Muscle of back (tissue), 13 donors: ENCODE measurements at places on chromosomes 16 and 17. TPM values are rescaled to one million over a fixed set of nuclear protein-coding genes. Genes with fewer than 3 reads are reported as not detected.

The PNMT gene
- 2.1 TPM for polyA plus RNA-seq

GRCh38 chr17:7317161-7317803, 2.1 kb upstream of the GPS2 start:
- no peak for DNase-seq

The OR2C1 gene
- 0.24 TPM for polyA plus RNA-seq

The RASD1 gene
- polyA plus RNA-seq: 3.3 TPM

The SAMD14 gene
- polyA plus RNA-seq: 3.0 TPM

- no peak for DNase-seq
Observed at GRCh38 chr17:1192911-1193699, 13.3 kb upstream of the ABR start.

GRCh38 chr16:48546774-48547173, 63.2 kb downstream of the N4BP1 start:
- DNase-seq: no peak

DNA sequence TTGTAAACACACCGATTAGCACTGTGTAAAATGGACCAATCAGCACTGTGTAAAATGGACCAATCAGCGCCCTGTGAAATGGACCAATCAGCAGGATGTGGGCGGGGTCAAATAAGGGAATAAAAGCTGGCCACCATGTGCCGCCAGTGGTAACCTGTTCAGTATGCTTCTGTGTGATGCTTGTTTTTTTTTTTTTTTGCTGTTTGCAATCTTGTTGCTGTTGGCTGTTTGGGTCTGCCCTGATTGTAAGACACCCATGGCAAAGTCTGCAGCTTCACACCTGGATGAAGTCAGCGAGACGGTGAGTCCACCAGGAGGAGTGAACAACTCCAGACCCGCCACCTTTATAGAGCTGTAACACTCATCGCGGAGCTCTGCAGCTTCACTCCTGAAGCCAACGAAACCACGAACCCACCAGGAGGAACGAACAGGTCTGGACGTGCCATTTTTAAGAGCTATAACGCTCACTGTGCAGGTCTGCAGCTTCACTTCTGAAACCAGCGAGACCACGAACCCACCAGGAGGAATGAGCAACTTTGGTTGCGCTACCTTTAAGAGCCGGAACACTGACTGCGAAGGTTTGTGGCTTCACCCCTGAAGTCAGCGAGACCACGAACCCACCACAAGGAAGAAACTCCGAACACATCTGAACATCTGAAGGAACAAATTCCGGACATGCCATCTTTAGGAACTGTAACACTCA, 85.0 kb upstream of the MED9 start:
- DNase-seq: no peak

The ZNF750 gene
- 0.17 TPM for polyA plus RNA-seq

DNA sequence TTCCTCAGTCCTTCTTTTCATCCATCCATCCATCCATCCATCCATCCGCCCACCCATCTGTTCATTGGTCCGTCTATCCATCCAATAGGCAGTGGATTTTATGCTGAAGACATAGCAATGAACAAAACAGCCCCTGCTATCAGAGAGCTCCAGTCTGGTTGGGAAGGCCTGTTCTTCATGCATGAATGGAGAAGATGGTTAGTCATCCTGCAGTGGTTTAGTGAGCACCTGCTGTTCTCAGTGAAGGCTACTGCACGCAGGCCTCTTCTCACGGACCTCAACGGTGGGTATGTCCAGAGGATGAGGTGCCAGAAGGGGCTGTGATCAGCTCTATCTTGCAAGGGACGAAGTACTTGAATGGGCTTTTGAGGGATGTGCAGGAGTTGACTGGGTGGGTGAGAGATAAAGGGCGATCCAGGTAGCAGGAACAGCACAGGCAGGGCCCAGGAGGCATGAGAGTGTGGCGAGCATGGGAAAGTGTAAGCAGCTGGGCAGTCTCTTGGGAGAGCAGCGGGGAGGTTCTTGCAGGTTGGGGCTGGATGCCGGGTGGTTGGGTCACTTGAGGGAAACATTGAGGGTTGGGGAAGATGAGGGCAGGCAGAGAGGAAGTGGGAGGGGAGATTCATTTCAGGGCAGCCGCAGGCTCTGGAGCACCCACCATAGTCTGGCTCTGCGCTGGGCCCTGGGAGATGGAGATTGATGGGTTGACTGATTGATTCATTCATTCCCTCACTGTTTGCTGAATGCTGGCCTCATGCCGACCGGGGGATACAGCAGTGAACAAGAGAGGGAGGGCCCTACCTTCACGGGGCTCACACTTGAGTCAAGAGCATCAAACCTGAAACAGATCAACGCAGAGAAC, 115.0 kb upstream of the CIBAR2 start:
- no peak for DNase-seq

The MPRIP gene
- 184 TPM for polyA plus RNA-seq

DNA sequence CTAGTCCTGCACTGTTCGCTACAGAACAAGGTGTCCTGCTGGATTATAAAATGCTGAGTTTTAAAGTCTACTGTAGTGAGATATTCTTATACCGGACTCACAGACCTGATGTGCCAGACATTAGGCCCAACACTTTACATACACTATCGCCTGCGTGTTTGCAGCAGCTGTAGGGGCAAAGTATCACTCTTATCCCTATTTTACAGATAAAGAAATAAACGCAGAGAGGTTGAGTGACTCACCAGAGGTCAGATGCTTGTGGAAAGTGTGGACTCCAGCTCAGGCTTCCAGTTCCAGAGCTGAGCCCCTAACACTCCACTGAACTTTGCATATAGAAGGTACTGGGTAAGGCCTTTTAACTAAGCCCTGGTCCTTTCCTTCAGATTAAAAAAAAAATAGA, 47.4 kb downstream of the PLXDC1 start:
- DNase-seq: no peak

GRCh38 chr17:83152745-83153611, 73.6 kb downstream of the METRNL start:
- DNase-seq: peak; percentile 71

The CACNG1 gene
- polyA plus RNA-seq: 167 TPM

The ADORA2B gene
- 3.4 TPM for polyA plus RNA-seq

GRCh38 chr17:77963441-77963840, 4.9 kb downstream of the TNRC6C start:
- DNase-seq: peak; percentile 93

The RGS11 gene
- polyA plus RNA-seq: 0.86 TPM

- DNase-seq: no peak
Observed at GRCh38 chr16:68076560-68076959, 8.6 kb upstream of the NFATC3 start.

DNA sequence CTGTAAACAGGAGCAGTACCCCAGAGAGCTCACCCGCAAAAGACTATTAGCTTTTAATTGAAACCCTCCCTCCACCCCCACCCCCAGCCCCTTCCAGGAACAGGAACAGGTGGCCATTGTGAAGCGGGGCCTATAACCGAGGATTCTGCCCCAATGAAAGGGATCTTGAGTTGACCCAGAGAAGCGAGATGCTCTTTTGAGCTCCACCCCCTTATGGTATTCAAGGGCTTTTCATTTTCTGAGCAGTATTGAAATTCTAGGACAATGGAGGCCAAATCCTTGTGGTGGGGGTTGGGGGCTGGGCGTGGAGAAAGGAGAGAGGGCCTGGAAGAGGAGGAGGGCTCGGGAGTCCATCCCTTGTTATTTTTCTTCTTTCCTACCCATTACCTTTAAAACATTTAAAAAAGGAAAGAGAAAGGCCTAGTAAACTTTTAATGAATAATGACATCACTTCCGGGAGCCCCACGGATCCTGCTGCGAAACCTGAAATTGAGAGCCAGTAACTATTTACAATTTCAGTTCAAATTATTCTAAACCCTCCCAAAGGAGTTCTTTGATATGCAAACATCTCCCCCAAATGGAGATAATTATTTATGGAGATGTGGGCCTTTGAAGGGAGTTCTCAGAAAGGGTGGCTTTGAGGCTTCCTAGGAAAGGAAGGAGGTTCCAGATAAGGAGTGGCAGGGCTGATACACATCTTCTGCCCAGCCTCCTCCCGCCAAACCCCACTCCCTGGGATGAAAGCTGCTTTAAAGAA, 30.5 kb downstream of the HS3ST3B1 start:
- DNase-seq: no peak

The REXO5 gene
- 5.7 TPM for polyA plus RNA-seq

- no peak for DNase-seq
Observed at GRCh38 chr16:81542609-81543570, 98.3 kb downstream of the CMIP start.

DNA sequence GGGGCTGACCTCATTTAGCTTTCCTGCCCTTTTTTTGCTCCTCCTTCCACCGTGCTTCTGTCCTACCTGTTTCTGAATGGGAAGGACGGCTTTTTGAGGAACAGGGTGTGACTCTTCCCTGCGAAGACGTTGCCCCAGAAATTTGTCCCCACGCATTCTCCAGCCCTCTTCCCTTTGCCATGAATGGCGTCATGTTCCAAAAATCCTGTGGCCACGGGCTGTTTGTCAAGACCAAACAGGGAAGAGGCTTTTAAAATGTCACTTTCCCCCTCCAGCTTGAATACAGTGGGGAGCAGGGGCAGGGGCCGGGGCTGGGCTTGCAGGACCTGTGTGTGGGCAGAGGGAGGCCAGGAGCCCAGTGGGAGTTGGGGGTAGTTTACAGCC, 13.9 kb downstream of the MPRIP start:
- DNase-seq: no peak

- DNase-seq: no peak
Observed at GRCh38 chr17:75654176-75654575, 12.8 kb downstream of the RECQL5 start.

DNA sequence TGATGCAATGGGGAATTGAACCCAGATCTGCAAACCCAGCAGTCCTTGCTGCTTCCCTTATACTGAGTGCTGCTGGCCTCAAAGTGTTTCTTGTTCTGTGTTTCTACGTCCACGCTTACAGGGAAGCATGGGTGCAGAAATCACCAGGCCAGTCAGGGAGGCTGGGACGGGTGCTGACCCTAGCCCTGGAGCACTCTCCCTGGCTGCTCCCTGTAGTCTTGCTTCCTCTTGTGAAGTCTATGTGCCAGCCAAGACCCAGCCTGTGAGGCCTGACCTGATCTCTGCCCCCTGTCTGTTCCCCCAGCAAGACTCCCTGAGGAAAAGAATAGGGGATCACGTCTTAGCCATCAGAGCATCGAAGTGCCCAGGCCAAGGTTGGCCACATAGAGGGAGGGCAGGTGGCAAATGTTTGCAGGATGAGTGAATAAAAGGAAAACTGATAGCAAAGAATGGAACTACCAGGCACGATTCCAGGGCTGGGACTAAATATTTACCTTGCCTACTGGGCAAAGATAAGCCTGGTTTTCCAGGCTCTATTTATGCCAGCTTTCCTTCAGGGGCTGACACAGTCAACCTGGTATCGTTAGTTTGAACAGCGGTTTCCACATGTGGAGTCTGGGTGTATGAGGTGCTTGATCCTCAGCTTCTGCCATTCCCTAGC, 41.2 kb upstream of the RHOT1 start:
- no peak for DNase-seq
